AG10803 (cell line): ENCODE measurements at places on chromosomes 5 and 9.

DNA sequence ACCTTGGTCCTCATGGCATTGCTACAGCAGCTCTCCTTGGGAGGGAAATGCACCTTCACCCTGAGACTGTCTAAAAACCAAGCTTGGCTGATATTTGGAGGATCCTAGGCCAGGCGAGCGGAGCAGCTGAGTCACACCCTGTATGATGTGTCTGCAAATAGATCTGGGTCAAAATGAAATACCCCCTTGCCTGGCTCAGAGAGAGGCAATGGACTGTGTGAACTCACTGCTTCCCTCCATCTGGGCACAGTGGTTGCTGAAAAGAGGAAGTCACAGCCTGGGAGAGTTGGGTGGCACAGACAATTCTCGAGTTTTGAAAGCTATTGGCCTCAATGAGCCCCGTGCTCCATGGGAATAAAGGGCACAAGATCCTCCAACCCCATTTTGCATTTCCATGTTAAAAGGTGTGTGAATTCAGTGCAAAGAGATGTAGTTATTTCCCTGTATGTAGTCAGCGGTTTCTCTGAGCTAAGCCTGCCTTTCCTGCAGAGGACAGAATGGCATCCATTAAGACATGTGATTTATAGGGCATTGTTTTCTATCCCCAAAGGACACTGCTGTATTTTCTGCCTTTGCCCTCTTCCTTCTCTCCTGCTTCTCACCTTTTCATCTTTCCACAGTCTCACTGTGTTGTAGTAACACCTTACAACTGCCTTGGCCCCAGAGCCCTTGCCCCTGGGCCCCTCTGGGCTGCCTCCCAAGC lies 177.2 kb downstream of the GADD45G start:
- DNase-seq: no peak

GRCh38 chr5:158758675-158759074 lies 341.0 kb downstream of the EBF1 start:
- peak; percentile 85 for DNase-seq

DNA sequence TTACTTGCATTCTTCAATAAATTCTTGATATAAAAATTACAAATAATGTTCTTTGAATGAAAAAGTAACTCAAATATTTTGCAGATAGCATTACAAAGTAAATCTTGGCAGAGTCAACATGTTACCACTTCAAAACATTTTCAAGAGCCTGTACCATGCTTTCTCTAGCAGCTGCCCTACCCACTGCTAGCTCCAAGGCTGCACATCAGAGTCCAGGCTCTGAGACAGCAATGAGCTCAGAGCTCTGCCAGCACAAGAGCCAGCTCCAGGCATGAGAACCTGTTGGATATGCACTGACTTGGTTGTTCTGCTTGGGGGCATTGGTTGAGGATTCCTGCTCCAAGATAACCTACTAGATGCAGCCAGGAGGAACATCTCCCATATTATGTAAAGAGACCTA lies 211.3 kb upstream of the HAPLN1 start:
- no peak for DNase-seq

DNA sequence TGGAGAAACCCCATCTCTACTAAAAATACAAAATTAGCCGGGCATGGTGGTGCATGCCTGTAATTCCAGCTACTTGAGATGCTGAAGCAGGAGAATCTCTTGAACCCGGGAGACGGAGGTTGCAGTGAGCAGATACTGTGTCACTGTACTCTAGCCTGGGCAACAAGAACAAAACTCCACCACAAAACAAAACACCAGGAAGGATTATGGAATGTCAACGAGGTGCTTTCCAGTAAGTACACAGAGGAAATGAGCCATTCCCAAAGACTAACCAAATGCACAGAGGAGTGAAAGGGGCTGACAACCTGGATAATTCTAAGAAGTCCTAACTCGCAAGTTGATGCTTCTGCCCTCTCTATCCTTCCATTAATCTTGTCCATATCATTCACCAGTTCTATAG lies 126.1 kb upstream of the RETREG1 start:
- DNase-seq: no peak

GRCh38 chr5:142065273-142065672 lies 43.3 kb upstream of the NDFIP1 start:
- DNase-seq: peak; percentile 48

GRCh38 chr9:107138261-107138992 lies 144.7 kb upstream of the RAD23B start:
- peak; percentile 16 for DNase-seq

GRCh38 chr5:612498-613424 lies 621 bp downstream of the CEP72 start:
- no peak for DNase-seq

DNA sequence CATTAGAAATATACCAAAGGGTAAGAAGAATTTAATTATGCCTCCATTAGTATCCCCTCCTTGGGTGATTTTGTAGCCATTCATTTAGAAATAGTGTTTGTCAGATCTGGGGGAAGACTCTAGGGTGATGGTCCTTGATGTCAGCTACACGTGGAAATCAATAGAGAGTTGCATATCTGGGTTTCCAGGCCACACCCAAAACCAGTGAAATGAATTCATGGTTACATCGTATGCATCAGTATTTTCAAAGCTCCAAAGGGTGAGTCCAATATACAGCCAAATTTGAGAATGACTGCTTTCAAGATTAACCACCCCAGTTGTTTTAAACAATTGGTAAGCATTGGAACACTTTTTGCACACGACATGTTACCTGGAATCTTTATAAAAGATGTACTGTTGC lies 173.4 kb upstream of the SGCD start:
- DNase-seq: no peak

DNA sequence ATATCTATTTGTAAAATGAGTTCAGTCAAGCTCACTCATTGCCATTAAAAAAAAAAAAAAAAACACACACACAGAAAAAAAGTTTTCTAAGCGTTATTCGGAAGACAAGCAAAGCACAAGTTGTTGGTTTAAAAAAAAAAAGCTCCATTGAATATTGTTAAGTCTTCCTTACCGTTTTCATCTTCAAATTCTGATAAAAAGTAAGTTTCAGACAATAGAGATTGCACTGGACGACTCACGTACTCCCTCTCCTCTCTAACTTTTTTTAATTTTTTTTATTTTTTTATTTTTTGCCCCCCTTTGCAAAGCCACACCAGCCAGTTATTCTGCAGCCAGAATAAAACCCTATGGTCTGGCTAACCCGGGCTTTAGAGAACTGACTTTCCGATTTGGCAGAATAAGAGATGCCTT lies 544 bp downstream of the ADAMTS6 start:
- DNase-seq: no peak

GRCh38 chr5:84385705-84386104 lies 1.0 kb upstream of the EDIL3 start:
- no peak for DNase-seq

- peak; percentile 34 for DNase-seq
These were observed 61.5 kb upstream of the NUDT12 start for GRCh38 chr5:103624035-103624480.

- no peak for DNase-seq
These were observed 87.3 kb downstream of the CCDC171 start for GRCh38 chr9:15640121-15640520.

DNA sequence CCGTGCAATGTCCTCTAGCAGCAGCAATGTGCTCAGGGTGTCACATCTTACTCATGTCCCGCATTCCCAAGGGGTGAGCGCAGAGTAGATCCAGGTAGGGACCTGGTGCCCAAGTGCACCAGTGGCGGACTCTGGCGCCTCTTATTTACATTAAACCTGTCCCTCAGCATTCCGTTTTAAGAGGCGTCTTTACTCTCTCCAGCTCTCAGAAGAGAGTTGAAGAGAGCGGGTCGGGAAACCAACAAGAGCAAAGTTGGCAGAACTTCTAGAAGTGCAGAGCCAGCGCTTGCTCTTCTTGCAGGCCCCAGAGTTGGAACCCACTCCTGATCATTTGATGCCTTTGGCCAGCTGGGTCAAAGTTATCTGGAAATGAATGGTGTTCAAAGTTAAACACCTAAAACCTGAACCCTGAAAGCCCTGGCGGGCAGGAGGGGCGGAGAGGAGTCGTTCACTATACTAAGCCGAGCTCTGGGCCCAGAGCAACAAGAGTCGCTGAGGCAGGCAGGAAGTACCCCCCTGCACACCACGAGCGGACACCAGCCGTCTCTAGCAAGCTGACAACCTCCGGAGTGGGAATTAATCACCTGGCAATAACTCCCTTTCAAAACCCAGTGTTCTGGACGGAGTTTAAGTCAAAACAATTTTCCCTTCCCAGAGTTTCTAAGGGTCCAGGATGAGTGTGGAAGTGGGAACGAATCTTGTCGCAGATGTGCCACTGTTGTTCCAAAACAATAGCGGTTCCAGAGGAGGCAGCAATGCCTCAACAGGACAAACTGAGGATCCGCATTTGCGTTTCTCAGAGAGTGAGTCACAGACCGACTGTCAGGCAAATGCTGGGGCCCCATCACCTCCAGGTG lies 122.8 kb downstream of the TMEM161B start:
- DNase-seq: no peak

DNA sequence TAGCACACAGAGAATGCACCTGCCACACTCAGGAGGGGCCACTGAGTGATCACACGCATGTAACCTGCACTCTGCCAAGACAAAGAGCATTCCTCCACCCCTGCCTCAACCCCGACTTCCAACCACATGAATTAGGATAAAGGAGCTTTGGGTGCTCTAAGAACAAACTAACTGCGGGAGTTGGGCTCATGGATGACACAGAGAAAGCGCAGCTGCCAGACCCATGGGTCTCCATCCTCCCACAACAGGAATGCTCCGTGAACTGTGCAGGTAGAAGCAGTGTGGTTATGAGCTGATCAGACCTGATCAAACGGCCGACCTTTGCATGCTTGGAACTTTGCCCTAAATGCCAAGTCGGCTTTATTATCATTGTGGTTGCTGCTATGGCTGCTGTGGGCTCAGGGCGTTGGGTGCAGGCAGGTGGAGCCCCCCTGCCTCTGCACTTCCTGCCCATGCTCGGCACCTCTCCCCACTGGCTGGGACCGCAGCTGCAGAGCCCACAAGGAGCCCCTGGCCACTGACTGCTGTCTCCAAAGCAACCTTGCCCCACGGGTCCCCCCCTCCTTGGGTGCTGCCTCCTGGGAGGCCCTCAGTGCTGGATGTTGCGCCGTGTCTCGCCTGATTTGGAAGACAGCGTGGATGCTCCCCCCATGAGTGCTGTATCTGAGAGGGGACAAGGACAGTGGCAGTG lies 2.6 kb upstream of the SLC6A3 start:
- DNase-seq: no peak

DNA sequence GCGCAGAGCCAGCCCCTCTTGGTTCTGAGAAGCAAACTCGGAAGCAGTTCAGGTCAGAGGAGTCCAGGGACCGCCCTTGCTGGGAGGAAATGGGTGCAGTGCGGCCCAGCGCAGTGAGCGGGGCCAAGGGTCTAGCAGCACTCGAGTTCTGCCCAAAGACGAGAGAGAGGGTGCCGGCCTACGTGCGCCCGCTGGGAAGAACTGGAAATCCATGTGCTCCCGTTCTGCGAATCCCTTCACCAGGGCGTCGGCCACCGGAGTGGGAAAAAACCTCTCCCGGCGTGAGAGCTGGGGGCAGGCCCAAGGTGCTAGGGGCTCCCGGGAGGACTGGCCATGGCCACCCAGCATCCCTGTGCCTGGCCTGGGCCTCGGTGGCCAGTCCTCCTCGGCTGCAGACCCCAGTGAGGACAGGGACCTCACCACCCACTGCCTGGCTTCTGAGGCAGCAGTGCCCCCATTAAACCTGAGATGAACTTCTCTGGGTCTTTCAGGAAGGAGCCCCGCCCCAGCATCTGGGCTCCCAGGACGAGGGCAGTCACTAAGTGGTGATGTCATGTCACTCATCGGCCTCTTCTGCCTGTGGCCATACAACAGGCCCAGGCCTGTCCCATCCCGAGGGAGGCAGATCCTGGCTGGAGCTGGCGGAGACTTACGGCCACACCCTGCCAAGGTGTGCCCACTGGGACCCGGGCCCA lies 10.6 kb downstream of the TMEM250 start:
- DNase-seq: no peak

GRCh38 chr9:1837453-1838084 lies 177.6 kb upstream of the SMARCA2 start:
- peak; percentile 40 for DNase-seq

GRCh38 chr5:104599726-104600125 lies 1037.1 kb upstream of the NUDT12 start:
- DNase-seq: no peak

DNA sequence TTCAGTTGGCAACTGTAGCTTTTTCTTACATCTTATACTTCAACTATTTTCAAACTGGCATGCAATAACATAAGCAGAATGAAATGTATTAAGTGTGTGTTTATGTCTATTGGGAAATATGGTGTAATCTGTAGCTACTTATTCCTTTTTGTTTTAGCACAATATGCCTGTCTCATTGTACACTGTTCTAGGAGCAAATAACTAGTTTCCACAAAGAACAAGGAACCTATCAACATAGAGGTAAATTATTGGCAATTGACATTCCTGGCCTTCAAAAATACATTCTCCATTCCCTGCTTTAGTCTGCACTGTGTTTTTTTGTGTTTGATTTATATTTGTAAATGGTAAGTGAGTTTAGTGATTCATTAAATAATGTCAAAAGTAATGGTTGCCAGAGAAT lies 75.7 kb downstream of the FBXL7 start:
- peak; percentile 83 for DNase-seq

- no peak for DNase-seq
These were observed 94.5 kb upstream of the CHD1 start for GRCh38 chr5:99023330-99023729.

GRCh38 chr5:41721516-41721915 lies 148.7 kb downstream of the OXCT1 start:
- peak; percentile 13 for DNase-seq

- DNase-seq: no peak
These were observed 36.8 kb upstream of the UNC5A start for GRCh38 chr5:176773408-176774035.

DNA sequence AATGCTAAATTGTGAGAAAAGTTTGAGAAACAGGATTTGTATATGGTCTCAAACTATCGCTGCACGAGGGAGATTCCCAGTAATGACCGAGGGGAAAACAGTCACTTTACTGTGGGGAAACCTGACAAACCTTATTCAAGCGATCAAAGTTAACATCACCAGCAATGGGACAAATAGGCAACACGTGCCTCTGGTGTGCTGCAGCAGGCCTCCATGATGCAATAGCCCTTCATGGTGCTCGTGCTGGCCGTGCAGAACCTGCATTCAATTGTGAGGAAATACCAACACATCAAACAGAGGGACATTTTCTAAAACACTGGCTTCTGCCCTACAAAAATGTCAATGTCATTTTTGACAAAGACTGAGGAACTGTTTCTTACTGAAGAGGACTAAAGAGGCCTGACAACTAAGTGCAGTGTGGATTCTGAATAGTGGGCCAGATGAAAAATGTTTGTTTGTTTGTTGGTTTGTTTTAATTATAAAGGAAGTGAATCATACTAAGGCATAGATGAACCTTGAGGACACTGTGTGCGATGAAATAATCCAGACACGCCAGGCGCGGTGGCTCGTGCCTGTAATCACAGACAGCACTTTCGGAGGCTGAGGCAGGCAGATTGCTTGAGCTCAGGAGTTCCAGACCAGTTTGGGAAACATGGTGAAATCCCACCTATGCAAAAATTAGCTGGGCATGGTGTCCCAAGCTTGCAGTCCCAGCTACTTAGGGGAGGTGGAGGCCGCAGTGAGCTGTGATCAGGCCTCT lies 17.6 kb upstream of the MARCHF6 start:
- no peak for DNase-seq

- DNase-seq: no peak
These were observed 73.2 kb upstream of the RAPGEF1 start for GRCh38 chr9:131813116-131813515.
